ENCODE measurements at places on chromosomes 3 and 15.

- DNase-seq, result no peak
These were observed 160.1 kb downstream of the MEIS2 start for GRCh38 chr15:36940219-36940618.

DNA sequence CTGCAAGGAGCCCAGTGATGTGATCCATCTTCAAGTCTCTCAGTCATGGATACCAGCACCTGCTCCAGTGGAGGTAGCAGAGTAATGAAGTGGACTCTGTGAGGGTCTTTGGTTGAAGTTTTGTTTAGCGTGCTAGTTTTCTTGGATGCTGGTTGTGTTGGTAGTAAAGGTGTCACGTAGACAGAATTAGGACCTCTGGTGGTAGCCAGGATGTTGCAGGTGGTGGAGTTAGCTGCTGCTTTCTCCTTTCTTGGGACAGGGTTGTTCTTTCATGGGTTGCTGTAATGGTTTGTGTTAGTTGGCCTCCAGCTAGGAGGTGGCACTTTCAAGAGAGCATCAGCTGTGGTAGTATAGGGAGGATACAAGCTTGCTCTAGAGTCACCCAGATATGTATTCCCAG is 125.2 kb downstream of the ANXA2 start:
- DNase-seq, result no peak

DNA sequence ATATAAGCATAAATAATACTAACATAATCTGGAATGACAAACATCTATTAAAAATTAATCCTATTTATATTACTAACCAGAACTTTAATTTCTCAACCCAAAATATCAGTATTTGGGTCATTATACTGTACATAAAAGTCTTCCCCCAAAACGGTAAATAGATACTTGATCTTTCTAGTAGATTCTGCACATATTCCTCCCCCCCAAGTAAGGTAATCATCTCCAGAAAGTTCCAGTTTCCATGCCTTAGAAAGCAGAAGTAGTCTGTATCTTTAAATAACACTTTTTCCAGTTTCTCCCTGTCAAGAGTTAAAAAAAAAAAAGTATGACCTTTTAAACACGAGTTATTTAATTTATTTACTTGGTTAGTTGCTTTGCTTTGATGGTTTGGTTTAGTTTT is 150.7 kb upstream of the MB21D2 start:
- DNase-seq, result no peak

GRCh38 chr3:3503411-3503810 is 295.8 kb upstream of the LRRN1 start:
- no peak for DNase-seq

DNA sequence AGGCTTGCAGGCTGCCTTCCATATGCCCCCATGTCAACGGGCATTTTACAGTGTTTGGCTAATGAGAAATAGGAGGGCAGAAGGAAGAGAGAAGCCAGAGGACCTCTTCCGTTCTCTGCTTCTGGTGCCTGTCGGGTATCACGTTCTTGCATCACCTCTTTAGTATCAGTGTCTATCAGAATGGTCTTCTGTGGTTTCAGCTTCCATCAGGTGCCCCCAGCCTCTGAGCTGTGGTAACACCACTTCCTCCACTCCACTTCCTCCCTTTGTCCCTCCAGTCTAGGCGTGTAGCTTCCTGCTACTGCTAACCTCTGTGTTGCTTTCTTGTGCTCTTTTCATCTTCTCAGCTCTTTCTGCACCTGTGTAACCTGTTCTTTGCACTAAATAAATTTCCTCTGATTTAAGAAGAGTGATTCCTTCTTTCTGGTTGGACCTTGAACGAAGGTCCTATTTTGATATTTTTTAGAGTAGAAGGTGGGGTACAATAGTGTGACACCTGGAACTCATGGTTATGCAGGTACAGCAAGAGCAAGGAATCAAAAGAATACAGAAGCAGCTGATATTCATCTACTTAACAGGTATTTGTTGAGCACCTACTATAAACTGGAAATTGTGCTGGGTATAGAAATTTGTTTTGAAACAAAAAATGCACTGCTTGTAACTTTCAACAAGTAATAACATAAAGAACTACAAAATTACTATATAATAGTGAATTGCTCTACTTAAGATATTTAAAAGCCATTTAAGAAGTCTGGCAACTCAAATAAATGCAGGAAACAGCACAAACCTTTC is 27.4 kb upstream of the FOXB1 start:
- no peak for DNase-seq

GRCh38 chr15:87604857-87605446 is 651.6 kb downstream of the NTRK3 start:
- DNase-seq, result no peak

- no peak for DNase-seq
These were observed 92.8 kb downstream of the FRMD4B start for GRCh38 chr3:69292959-69293574.

GRCh38 chr3:27976933-27977332 is 254.8 kb upstream of the EOMES start:
- peak; percentile 1 for DNase-seq

DNA sequence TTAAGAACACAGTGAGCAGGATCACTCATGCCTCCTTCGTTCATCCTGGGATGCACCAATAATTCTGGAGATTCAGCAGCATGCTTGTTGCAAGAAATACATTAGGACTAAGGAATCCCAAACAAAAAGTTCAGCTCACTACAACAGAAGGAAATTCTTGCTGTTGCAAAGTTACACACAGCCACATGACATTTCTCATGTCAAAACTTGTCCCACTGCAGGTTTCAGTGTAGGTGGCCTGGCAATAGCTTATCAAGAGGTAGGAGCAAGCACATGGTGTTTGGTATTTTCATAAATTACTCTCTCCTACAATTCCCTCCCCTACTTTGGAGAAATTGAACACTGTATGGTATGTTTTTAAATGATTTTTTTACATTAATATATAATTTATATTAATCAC is 399.6 kb upstream of the EPHA3 start:
- DNase-seq, result no peak

DNA sequence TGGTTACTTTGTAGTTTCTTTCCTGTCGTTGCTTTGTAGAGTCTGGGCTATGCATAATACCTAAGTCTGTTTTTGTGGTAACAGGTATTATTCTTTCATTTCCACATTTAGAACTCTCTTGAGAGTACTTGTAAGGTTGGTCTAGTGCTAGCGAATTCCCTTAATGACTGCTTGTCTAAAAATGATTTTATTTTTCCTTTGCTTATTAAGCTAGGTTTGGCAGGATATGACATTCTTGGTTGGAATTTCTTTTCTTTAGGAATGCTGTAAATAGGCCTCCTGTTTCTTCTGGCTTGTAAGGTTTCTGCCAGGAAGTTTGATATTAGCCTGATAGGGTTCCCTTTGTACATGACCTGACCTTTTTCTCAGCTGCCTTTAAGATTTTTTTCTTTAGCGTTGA is 70.1 kb upstream of the SGO1 start:
- DNase-seq, result no peak

DNA sequence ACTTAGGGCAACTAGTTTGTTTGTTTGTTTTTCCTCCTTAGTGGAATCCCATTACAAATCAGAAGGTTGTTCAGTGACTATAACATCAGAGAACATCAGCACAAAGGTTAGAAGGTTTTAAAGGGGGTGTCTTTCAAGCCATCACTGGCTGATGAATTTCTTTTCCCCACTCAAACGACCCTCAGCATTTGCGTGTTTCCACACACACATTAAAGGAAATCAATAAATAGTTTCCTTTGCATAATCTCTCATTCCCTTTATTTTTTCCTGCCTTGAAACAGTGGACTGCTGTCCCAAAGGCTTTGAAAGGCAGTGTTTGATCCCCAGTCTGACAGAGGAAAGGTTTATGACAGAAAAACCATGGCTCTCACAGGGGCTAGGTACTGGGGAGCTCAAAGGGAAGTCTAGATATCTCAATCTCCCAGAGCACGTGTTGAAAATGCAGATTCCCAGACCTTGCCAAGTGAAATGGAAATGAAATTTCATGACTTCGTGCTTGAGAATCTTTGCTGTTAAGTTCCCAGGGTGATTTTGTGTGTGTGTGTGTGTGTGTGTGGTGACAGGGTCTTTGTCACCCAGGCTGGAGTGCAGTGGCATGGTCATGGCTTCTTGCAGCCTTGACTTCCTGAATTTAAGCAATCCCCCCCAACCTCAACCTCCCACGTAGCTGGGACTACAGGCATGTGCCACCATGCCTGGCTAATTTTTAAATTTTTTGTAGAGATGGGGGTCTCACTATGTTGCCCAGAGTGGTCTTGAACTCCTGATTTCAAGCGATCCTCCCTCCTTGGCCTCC is 2.2 kb upstream of the INTS14 start:
- no peak for DNase-seq

GRCh38 chr15:38440353-38441129 is 13.4 kb upstream of the FAM98B start:
- DNase-seq, result no peak

DNA sequence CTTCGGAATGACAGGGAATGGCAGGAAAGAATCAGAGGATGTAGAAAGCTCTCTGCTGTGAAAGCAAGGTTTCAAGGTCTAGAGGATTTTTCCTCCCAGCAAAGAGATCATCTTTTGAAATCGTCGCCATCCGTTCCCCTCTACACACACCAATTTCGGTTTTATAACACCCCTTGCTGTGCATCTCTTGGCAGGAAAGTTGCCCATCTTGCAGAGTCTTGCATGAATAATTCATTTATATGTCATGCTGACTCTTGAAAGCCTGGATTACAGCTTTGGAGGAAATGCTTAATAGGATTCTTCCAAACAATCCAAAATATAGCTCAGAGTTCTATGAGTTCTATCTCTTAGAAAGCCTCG is 262.7 kb downstream of the CHL1 start:
- DNase-seq, result no peak

- DNase-seq, result no peak
These were observed 19.2 kb downstream of the ANKDD1A start for GRCh38 chr15:64930778-64931371.

GRCh38 chr3:23741036-23741706 is 64.6 kb upstream of the UBE2E1 start:
- DNase-seq, result no peak

DNA sequence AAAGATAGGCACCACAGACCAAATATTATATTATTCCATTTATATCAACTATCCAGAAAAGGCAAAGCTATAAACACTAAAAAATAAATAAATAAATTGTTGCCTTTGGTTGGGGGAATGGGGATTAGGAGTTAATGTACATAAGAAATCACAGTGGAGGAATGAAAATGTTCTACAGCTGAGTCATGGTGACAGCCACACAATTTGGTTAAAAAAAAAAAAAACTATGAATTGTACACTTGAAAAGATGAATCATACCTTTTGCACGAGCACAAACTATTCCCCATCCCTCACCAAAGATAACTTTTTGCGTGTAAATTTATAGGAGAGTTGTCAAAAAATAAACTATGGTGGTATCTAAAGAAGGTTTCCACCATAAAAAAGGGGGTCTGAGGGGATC is 103.2 kb downstream of the TBC1D5 start:
- no peak for DNase-seq

DNA sequence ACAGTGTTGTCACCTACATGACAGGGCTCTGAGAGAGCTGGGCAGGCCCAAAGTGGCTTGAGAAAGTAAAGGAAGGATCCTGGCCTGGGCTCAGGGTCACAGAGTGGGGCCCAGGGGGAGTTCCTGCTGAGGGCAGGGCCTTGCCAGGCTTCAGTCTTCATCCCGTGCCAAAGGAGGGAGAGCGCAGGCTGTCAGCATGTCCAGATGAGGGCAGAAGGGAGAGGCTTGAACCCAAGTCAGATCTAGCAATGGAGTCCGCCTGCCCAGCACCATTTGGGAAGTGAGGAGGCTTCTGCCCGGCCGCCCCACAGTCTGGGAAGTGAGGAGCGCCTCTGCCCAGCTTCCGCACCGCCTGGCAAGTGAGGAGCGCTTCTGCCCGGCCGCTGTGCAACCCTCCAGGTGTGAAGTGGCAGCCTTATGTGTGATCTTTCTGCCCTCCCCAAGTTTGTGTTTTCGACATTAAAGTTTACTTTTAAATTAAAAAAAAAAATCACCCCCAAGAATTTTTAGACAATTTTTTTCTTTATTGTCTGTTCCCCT is 303.6 kb upstream of the PROK2 start:
- DNase-seq, result no peak

DNA sequence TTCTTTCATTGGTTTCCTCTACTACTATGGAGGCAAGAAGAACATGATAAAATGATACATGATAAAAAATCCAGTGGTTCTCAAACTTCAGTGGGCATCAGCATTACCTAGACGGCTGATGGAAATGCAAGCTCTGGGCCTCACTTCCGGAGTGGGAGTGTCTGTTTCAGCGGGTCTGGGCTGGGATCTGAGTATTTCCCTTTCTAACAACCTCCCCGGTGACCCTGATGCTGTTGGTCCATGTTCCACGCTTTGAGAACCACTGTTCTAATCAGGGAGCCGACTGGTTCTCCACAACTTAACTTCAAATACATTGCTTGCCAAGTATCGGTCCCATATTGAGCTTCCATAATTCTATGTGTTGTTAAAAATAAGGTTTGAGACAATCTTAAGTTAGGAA is 712.3 kb upstream of the LMCD1 start:
- no peak for DNase-seq

DNA sequence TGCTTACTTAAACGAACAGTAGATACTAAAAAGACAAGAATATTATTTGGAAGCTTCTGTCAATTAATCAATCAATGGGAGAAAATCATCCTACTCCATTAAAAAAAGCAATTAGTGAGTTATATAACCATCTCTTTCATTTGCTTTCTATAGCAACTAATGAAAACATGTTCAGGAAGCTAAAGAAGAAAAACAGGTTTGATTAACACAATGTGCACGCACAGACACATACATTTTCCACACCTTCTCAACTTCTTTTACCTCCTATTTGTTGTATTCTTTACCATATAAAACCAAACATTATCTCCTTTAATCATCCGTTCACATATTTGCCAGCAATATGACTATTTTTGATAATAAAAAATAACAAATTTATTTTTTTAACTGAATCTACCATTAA is 111.3 kb downstream of the GBE1 start:
- DNase-seq, result no peak

GRCh38 chr3:171388527-171388926 is 71.7 kb downstream of the TNIK start:
- DNase-seq, result no peak

GRCh38 chr3:58557491-58557890 is 19.7 kb downstream of the FAM107A start:
- no peak for DNase-seq

DNA sequence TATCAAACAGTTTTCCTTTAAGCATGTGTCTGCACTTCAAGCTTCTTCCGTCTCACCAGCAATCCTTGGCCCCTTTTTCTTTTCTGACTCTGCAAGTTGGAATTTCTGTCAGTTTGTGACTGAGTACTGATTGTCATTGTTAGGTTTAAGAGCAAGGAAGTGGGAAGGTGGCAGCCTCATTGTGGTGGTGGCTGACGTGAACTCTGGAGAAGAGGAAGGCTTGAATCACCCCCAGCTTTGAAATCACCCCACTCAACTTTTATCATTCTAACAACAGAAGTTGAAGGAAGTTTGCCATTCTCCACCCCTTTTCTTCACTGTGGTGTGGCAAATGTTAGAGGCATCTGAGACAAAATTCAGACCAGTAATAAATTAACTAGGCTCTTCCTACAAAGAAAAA is 231.6 kb upstream of the AGTR1 start:
- DNase-seq, result no peak

All from T1000 (cell line).